ENCODE measurements at places on chromosomes 11 and 22.

- no peak for DNase-seq
Observed at GRCh38 chr11:24155792-24156191, 341.1 kb upstream of the LUZP2 start.

- no peak for DNase-seq
Observed at GRCh38 chr11:91805293-91805692, 419.3 kb upstream of the FAT3 start.

DNA sequence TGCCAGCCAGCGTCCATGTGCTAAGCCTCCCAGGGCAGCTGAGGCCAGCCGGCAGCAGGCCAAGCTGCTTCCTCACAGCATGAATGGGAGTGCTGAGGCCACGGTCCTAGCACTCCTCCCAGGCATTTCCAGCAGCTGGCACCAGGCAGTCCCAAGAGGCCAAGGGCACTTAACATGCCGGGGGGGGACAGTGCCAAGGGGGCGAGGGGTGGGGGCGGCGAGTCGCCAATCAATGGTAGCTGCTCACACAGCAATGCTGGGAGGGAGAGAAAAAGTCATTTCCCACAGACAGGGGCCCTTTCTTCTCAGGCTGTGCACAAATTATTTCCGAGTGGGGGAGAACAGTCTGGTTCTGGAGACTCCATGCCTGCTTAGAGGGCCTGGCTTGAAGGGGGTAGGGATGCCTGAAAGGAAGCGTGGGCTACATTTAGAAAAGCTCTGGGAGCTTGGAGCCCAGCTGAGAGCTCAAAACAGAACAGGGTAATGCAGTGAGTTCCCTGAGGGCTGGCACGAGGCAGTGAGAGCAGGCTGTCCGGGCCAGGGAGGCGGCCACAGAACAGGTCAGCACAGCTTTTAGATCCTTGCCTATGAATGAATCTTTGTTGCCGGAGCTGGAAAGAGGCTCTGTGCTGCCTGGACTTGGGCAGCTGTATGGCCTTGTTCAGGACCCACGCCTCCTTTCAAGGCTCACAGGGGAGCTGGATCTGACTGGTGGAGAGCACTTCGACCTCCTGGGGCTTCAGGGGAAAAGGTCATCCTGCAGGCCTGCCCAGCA lies 14.4 kb upstream of the TBC1D10A start:
- DNase-seq = no peak

- peak; percentile 33 for DNase-seq
Observed at GRCh38 chr11:10930224-10930971, 72.5 kb upstream of the ZBED5 start.

GRCh38 chr11:107203656-107204055 lies 185.4 kb upstream of the GUCY1A2 start:
- no peak for DNase-seq

- DNase-seq = no peak
Observed at GRCh38 chr11:31725176-31725575, 85.9 kb downstream of the PAX6 start.

DNA sequence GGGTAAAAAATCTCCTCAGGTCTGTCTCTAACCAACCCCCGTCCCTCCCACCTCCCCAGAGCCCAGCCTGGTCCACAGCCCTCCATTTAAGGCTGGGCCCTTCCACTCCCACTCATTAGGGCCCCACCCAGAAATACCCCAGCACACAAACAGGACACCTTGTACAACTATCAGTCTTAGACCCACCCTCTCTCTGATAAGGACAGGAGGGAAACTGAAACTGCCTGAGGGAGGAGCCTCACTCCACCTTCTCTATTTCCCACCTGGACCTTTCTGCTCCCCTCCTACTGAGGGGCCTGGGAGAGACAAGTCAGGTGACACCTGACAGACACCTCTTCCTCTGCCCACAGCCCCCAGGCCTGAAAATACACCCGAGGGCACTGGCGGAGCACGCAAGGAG lies 90.2 kb downstream of the PLEKHA7 start:
- no peak for DNase-seq

DNA sequence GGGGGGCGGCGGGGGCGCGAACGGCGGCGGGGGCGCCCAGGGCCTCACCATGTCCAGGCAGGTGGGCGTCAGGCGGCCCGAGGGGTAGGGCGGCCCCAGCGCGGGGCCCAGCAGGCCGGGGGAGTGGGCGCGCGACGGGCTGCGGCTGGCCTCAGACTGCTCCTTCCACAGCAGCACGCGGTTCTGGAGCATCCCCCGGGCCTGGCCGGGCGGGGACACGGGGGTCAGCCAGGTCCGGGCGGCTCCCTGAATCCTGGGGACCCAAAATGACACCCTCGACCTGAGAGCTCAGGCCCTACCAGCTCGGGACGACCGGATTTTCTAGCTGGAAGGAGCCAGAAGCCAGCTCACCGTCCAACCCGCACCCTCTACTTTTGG lies 5.5 kb upstream of the SLC16A8 start:
- DNase-seq = no peak

- DNase-seq = no peak
Observed at GRCh38 chr11:117980280-117980679, 5.9 kb upstream of the IL10RA start.

- peak; percentile 76 for DNase-seq
Observed at GRCh38 chr11:2708757-2709281, 9.0 kb upstream of the KCNQ1OT1 start.

GRCh38 chr11:66856496-66857233 lies at the start of gene LRFN4:
LRFN4 (plus strand) TSS chr11:66857064; CDS start chr11:66857745, 681 bp downstream.
- no peak for DNase-seq

- no peak for DNase-seq
Observed at GRCh38 chr11:40186437-40187263, 1272.8 kb downstream of the LRRC4C start.

DNA sequence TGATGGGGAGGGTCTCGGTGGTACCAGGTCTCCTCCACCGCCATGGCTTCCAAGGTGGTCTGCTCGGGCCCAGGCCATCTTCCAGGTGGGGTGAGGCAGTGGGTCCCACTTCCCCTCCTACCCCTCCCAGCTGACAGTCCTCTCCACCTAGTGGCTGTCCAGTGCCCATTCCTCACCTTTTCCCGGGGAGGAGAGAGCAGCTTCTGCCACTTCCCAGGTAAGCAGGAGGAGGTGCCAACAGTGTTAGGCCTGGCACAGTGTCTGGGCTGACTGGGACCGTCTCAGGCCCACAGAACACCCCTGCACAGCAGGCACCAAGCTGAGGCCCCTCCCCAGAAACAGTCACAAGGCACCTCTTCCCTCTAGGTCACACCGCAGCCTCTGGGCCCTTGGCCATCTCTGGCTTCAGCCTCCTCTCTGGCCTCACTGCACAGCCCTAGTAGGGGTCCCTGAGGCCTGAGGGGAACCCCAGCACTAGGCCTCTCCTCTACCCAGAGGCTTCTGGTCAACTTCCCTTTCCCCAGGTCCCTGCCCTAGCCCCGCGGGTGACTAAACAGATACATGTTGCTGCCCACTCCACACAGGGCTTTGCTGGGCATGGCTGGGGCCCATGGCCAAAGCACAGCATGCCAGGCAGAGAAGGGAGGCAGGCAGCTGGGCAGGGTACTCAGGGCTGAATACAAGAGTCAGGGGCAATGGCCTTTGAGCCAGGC lies 2.3 kb upstream of the ANKRD13D start:
- DNase-seq = peak; percentile 62

DNA sequence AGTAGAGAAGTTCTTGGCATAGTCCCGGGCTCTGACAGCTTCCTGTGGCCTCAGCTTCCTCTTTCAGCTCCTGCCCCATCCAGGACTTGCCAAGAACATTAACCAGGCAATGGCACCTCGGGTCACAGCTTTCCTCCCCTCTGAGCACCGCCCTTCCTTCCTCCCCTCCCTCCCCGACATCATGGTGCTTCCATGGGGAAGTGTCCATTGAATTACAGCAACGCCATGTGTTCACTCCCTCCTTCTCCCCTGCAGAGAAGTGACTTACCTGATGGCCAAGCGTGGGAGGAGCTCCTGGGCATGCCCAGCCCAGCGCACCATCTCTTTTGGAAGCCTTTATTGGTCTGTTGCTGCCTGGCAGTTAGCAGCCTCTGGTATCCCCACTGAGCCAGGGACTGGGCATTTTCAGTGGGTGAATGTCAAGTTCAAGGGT lies 25.8 kb upstream of the DAGLA start:
- DNase-seq = no peak

GRCh38 chr11:67303835-67304411 lies 593 bp downstream of the SSH3 start:
- no peak for DNase-seq

- no peak for DNase-seq
Observed at GRCh38 chr11:116202922-116203321, 569.9 kb downstream of the BUD13 start.

DNA sequence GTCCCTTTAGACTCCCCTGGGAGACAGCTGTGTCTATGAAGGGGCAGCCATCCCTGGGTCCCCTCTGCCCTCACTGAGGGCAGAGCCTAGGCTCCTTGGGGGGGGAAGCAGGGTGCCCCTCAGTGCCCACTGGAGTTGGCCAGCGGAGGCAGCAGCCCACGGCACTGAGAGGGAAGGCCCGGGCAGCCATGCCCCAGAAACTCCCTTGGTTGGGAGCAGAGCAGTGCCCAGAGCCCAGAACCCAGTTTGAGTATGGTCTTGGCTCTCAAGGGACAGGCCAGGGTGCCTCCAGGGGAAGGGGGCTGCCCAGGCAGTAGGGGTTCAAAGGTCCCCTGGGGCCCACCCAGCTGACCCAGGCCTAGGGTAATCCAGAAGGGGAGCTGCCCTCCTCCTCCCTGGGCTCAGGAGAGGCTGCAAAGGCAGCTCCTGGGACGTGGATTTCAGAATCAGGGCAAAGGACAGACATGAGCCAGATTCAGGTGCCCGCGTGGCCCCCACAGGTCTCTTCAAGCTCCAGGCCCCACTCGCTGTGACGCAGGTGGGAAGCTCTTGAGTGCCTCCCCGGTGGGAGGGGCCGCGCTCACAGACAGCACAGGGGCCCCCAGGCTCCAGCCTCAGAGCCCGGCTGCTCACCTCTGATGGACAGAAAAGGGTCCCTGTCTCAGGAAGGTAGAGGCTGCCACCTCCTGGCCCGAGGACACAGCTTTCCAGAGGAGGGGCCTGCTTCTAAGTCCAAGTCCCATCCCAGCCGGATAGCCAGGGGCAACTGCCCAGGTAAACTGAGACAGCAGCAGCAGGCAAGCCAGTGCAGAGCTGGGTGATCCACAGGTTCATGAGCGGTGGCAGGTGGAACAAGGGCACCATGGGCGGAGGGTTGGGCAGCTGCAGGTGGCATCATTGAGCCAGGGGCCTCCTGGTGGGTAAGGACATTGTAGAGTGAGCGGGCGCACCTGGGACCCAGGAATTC lies 2.6 kb downstream of the C11orf21 start:
- peak; percentile 36 for DNase-seq

DNA sequence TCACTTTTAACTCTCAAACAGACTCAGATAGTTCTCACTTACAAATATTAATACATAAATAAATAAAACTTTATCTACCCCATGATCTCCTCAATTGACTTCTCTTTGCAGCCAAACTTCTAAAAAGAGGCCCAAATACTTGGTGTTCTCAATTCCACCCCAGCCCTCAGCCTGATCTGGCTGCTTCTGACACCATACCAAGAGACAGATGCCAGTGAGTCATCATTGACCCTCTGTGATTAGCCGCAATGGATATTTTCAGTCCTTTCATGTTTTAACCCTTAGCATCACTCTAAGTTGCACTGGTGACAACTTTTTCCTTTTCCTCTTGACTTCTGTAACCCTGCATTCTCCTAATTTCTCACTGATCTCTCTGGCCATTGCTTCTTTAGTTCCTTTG lies 184.1 kb upstream of the ARHGAP20 start:
- DNase-seq = peak; percentile 91

GRCh38 chr11:315516-315994 lies 1.7 kb downstream of the IFITM1 start:
- DNase-seq = no peak

GRCh38 chr22:18906896-18907295 lies 776 bp downstream of the DGCR6 start:
- DNase-seq = no peak

DNA sequence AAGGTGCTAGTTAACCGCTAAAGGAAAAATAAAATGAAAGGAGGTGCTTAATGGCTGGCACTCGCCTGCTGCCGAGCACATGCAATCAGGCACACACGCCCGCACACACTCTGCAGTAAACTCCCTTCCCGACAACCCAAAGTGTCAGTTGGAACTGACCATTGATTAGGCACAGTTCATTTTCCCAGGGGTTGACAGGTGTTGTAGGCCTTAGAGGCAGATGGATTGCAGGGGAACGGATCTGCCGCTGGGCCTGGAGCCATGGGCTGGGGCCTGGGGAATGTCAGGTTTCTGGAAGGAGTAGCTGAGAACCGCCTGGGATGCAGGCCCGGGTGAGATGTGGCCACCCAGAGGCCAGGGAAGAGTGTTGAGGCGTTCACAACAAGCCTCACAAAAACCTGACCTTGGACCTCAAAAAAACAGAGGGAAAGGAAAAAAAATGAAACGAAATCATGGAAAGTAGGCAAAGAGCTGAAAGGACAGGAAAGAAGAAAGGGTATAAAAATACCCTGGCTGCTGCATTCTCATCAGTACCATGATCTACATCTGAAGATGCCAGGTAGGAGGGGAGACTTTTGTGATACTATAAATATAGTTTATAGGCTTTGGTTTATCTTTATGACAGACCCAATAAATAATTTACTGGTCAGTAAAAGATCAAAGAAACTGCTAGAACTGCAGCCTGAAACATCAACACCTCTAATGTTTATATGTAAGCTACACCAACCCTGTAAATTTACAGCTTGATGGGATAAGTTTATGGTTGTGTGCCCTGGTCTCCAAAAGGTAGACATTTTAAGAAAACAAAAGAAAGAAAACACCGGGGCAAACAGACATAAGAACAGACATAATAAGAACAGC lies 313.4 kb downstream of the BUD13 start:
- DNase-seq = no peak

DNA sequence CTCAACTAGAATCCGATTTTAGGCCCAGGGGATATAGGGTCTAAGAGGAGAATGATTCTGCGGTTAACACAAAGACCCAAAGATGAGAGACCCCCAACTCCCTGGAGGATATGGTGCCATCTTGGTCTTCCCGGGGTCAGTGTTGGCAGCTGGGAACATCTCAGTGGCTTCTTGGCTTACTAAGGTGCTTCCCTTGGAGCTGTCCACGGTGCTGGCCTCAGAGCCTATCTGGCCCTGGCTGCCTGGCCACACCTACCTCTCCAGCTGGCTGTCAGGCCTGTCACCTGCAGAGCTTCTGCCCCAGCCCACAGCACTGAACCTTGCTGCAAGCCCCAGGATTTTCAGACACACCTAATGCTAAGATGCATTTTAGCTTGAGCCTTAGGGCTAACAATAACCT lies 70.7 kb upstream of the THY1 start:
- peak; percentile 39 for DNase-seq

DNA sequence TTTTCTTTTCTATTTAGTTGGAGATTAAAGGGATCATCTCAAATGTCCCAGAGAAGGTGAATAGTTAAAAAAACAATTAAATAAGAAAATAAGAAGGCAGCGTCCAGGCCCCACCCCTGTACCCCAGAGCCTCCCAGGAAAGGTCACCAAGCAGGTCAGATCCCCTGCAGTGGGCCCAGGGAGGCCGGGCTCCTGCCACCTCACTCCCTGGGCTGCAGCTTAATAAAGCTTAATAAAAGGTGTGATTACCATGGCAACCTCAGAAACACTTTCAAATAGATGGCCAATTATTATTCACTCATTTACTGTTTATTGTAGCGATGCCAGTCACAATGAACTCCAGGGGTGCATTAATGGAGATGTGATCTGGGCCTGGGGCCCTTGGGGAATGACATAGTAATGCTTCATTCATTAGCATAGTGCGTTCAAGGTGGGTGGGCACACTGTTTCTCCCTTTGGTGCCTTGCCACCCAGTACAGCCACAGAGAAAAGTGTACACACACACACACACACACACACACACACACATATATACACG lies 386.2 kb downstream of the CADM1 start:
- no peak for DNase-seq
